DND-41 (cell line): ENCODE measurements at places on chromosomes 4 and X.

GRCh38 chrX:137025930-137026329 lies 7.9 kb downstream of the GPR101 start:
- H3K4me3 ChIP-seq = no peak overlapping the region
- H3K27me3 ChIP-seq = peaks cover 21% of the 10 kb centered on the region
- no peaks in the 10 kb centered on the region for H3K36me3 ChIP-seq
- H3K4me1 ChIP-seq = no peaks in the 10 kb centered on the region
- H3K27ac ChIP-seq = no peak overlapping the region

GRCh38 chrX:43566170-43566569 lies 89.9 kb upstream of the MAOA start:
- H3K4me3 ChIP-seq = no peak overlapping the region
- DNase-seq = no peak
- no peaks in the 10 kb centered on the region for H3K36me3 ChIP-seq

DNA sequence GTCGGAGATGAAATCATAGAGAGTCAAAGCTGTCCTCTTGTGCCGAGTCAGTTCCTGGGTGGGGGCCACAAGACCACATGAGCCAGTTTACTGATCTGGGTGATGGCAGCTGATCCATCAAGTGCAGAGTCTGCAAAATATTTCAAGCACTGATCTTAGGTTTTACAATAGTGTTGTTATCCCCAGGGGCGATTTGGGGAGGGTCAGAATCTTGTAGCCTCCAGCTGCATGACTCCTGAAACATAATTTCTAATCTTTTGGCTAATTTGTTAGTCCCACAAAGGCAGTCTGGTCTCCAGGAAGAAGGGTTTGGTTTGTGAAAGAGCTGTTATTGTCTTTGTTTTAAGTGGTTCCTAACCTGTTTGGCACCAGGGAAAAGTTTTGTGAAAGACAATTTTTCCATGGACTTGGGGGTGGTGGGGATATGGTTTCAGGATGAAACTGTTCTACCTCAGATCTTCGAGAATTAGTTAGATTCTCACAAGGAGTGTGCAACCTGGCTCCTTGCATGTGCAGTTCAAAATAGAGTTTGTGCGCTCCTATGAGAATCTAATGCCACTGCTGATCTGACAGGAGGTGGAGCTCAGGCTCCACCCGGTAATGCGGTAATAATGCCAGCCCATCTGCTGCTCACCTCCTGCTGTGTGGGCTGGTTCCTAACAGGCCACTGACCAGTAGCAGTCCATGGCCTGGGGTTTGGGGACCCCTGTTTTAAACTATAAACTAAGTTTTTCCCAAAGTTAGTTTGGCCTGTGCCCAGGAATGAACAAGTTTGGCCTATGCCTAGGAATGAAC lies 29.2 kb downstream of the METAP1 start:
- DNase-seq = no peak
- no peak overlapping the region for H3K4me3 ChIP-seq
- no peaks in the 10 kb centered on the region for H3K4me1 ChIP-seq
- no peak overlapping the region for H3K27ac ChIP-seq

DNA sequence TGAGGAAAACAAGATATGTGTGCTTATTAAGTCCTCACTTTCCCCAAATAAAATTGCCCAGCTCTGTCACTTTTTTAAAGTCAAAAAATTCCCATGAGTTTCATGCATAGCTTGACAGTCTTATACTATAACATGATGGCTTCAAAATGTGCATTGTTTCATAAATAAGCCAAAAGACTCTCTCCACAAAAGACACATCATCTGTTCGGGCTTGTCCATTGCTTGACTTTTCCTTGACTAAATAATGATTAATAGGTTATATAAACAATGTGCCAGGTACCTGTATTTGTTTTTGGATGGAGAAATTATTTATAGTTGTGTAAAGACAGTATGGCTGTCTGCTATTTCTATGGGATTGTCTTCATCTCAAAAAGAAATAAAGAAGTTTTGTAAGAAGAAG lies 329.2 kb upstream of the KLF3 start:
- H3K4me3 ChIP-seq = no peak overlapping the region
- no peaks in the 10 kb centered on the region for H3K36me3 ChIP-seq
- no peaks in the 10 kb centered on the region for H3K27me3 ChIP-seq
- no peak for DNase-seq
- peaks cover 14% of the 10 kb centered on the region for H3K4me1 ChIP-seq
- no peak overlapping the region for H3K27ac ChIP-seq

GRCh38 chr4:649751-650310 lies 24.2 kb downstream of the ATP5ME start:
- H3K27me3 ChIP-seq = no peaks in the 10 kb centered on the region
- H3K36me3 ChIP-seq = no peaks in the 10 kb centered on the region
- no peak overlapping the region for H3K27ac ChIP-seq
- H3K4me3 ChIP-seq = no peak overlapping the region

DNA sequence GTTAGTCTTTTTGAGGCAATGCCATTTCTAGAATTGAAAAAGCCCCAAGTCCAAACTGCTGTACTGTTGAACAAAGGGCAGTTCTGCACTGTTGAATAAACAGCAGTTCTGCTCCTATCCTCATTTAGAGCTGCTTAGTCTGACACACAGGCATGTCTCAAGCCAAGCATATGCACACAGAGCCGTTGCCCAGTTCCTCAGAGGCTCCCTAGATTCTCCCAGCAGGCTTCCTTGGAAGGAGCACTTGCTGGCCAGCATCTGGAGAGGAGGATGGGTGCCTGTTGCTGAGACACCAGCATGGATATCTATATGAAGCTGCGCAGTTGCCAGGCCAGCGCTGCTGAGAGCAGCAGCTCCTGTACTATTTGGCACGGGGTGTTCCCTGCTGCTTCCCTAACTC lies 138.3 kb upstream of the USP38 start:
- H3K27ac ChIP-seq = no peak overlapping the region
- H3K27me3 ChIP-seq = peaks cover 3% of the 10 kb centered on the region
- no peaks in the 10 kb centered on the region for H3K36me3 ChIP-seq
- H3K4me1 ChIP-seq = no peaks in the 10 kb centered on the region

GRCh38 chr4:95066050-95066449 lies 308.3 kb downstream of the BMPR1B start:
- DNase-seq = peak; percentile 43
- H3K4me3 ChIP-seq = no peak overlapping the region
- H3K4me1 ChIP-seq = peaks cover 90% of the 10 kb centered on the region
- peaks cover 34% of the 10 kb centered on the region for H3K36me3 ChIP-seq

DNA sequence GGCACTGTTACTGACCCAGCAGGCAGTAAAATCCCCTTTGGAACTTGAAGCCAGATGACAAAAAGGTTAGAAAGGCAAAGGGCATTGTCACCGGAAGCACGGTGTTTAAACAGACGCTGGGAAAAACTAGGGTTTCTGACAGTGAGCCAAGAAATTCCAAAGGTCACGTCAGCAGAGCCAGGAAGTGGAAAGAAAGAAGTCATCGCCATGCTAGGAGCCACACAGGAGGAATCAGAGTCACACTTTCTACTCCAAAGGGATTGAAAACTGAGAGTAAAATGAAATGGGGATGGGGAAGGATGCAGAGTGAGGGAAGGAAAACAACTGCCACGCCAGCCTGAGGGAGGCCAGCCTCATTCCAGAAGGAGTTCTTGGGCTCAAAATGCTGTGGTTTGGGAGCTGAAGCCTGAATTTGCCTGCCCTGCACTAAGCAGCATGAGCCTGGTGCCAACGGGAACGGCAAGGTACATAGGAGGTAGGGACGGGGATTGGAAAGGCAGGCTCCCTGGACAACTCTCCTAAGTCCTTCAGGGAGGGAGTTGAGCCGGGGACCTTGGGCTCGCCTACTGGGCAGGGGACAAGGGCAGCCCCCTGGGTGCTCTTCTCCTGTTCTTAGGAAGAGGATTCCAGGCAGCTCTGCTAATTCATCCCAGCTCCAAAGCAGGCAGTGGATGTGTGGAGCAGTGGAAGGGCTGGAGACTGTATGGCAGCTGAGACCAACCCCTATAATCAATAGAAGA lies 66.8 kb downstream of the SOWAHB start:
- no peaks in the 10 kb centered on the region for H3K27me3 ChIP-seq
- no peak overlapping the region for H3K27ac ChIP-seq
- H3K4me1 ChIP-seq = no peaks in the 10 kb centered on the region
- no peak overlapping the region for H3K4me3 ChIP-seq
- H3K36me3 ChIP-seq = no peaks in the 10 kb centered on the region

- no peaks in the 10 kb centered on the region for H3K4me1 ChIP-seq
- no peaks in the 10 kb centered on the region for H3K27me3 ChIP-seq
- no peak overlapping the region for H3K27ac ChIP-seq
- DNase-seq = no peak
- no peaks in the 10 kb centered on the region for H3K36me3 ChIP-seq
- no peak overlapping the region for H3K4me3 ChIP-seq
Measured at GRCh38 chrX:44690129-44690528, 147.5 kb upstream of the FUNDC1 start.

GRCh38 chrX:115233497-115234455 lies at the start of gene LRCH2:
LRCH2 (minus strand) TSS chrX:115234096; CDS start chrX:115234041, 55 bp downstream.
- no peak within 1 kb of the TSS for H3K27ac ChIP-seq
- no peaks in the 10 kb centered on the region for H3K4me1 ChIP-seq
- no peak for DNase-seq
- no peak within 1 kb of the TSS for H3K4me3 ChIP-seq

DNA sequence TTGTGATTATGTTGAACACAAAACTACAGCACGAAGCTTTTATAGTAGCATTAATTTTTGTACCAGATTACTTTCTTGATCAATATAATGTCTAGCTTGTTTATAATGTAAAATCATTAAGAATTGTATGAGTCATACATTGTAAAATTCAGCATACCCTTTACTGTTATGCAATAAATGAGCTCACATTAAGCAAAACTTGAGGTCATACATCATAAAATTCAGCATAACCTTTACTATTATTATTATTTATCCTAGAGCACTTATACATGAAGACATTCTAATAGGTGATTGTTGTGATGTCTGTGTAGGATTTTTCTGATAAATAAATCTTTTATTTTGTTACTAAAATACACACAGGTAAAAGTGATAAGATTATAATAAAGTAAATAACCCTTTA lies 49.4 kb downstream of the DTHD1 start:
- H3K4me1 ChIP-seq = peaks cover 19% of the 10 kb centered on the region
- no peak overlapping the region for H3K4me3 ChIP-seq
- H3K36me3 ChIP-seq = no peaks in the 10 kb centered on the region
- no peaks in the 10 kb centered on the region for H3K27me3 ChIP-seq
- no peak overlapping the region for H3K27ac ChIP-seq

- H3K4me3 ChIP-seq = no peak overlapping the region
- H3K27me3 ChIP-seq = no peaks in the 10 kb centered on the region
- DNase-seq = no peak
- no peaks in the 10 kb centered on the region for H3K4me1 ChIP-seq
- H3K36me3 ChIP-seq = no peaks in the 10 kb centered on the region
- no peak overlapping the region for H3K27ac ChIP-seq
Measured at GRCh38 chr4:74926007-74926406, 6.9 kb upstream of the PARM1 start.

- H3K4me3 ChIP-seq = no peak overlapping the region
- H3K27me3 ChIP-seq = no peaks in the 10 kb centered on the region
- H3K27ac ChIP-seq = no peak overlapping the region
- no peaks in the 10 kb centered on the region for H3K4me1 ChIP-seq
- peak; percentile 10 for DNase-seq
Measured at GRCh38 chr4:11765849-11766453, 337.3 kb upstream of the HS3ST1 start.

DNA sequence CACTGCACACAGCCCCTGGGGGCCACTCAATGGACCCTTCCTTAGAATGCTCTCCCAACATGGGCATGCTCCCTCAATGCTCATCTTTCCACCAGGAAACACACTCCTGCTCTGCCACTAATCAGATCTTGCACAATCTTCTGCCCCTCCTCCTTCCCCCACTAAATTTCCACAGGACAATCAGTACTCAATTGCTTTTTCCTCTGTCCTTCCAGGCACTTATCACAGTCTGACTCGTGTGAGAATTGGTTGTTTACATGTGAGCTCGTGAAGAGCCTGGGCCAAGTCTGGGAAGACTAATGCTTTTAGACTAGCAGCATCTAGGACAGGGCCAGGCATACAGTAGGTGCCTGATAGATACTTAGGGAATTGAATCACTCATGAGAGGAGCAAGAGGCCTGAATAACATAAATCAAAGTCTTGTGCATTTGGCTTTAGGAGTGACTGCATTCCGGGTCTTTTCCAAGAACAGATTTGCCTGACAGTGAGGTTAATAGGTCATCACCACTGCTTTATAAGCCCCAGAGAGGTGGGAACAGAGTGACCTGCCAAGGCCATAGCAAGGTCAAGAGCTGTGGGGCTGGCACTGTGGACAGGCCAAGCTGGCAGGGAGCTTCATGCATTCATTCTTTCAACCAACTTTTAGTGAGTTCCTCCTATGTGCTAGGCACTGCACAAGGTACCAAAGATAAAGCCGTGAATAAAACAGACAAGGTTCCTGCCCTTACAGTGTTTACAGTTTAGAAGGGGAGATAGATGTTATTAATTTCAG lies 55.0 kb downstream of the PRPS1 start:
- no peaks in the 10 kb centered on the region for H3K4me1 ChIP-seq
- no peak overlapping the region for H3K4me3 ChIP-seq
- no peaks in the 10 kb centered on the region for H3K36me3 ChIP-seq

DNA sequence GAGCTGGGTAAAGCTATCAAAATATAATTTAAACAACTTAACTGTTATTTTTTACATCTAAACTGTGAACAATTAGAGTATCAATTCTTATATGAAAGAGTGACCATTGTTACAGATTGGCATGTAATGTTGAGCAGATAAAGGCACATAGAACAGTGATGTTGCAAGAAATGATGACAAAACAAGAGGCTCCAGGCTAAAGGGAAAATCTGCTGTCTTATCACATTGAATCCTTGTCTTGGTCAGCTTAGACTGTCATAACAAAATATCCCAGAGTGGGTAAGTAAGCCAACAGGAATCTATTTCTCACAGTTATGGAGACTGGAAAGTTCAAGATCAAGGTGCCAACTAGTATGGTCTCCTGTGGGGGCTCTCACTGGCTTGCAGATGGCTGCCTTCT lies 154.1 kb upstream of the PPP3CA start:
- no peaks in the 10 kb centered on the region for H3K27me3 ChIP-seq
- H3K27ac ChIP-seq = no peak overlapping the region
- DNase-seq = no peak
- no peaks in the 10 kb centered on the region for H3K36me3 ChIP-seq

- H3K27me3 ChIP-seq = no peaks in the 10 kb centered on the region
- H3K4me3 ChIP-seq = no peak overlapping the region
- DNase-seq = no peak
- H3K36me3 ChIP-seq = no peaks in the 10 kb centered on the region
- H3K4me1 ChIP-seq = no peaks in the 10 kb centered on the region
- H3K27ac ChIP-seq = no peak overlapping the region
Measured at GRCh38 chr4:7698584-7698983, 241.1 kb downstream of the AFAP1 start.

DNA sequence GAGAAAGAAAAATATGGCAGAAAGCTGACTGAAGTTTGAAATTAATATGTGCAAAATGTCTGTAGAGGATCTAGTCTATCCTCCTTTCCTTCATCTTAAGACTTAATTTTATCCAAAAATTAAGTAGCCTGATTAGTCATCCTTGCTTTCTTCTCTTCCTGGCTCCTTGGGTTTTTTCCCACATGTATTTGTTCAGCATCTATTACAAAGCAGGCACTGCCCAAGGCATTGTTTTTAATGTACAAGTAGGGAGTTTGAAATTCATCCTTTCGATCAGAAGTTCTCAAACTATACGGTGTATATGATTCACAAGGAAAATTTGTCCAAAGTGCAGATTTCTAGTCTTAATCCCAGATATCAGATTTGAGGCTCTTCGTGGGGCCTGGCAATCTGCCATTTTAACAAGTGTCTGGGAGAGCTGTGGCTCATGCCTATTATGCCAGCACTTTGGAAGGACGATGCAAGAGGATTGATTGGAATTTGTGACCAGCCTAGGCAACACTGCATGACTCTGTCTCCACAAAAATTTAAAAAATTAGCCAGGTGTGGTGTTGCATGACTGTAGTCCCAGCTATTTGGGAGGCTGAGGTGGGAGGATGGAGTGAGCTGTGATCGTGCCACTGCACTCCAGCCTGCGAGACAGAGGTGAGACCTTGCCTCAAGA lies 19.4 kb upstream of the YTHDC1 start:
- H3K27me3 ChIP-seq = peaks cover 3% of the 10 kb centered on the region
- H3K27ac ChIP-seq = no peak overlapping the region
- no peaks in the 10 kb centered on the region for H3K36me3 ChIP-seq
- no peak overlapping the region for H3K4me3 ChIP-seq
